ENCODE measurements at places on chromosomes 5 and 9. TPM values are rescaled to one million over a fixed set of nuclear protein-coding genes. Genes with fewer than 3 reads are reported as not detected.
A peak's percentile ranks its signal among the peaks of the same experiment; 100 is the strongest.

- no peak for DNase-seq
Measured at GRCh38 chr5:134521841-134522240, 3.6 kb upstream of the JADE2 start.

- no peak for DNase-seq
Measured at GRCh38 chr9:129775448-129775798, 22.6 kb upstream of the PTGES start.

DNA sequence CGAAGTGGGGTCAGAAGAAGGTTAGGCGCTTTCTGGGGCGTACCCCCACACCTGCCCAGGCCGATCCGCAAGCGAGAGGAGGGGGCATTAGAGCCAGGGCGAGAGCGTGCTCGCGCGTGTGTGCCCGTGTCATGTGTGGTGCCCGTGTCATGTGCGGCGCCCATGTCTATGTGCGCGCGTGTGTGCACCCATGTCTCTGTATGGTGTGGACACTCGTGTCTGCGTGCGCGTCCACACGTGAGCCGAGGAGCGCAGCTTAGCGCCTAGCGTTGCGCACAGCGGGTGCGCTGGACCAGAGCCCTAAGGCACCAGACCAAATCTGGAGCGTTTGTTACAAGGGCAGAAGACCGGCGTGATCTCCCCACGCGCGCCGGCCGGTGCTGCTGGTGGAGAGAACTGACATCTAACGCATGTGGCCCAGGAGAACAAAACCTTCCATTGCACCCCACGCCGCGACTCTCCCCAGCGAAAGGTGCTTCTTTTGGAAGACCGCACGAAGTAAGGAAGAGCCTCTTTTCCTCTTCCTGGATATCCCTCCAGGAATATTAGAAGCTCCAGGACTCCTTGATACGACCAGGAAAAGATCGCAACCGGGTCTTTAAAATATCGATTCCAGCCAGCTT lies 644 bp downstream of the NIM1K start:
- DNase-seq: peak; percentile 34

GRCh38 chr9:131781069-131781468 lies 41.2 kb upstream of the RAPGEF1 start:
- DNase-seq: no peak

- no peak for DNase-seq
Measured at GRCh38 chr5:61788548-61788947, 456.5 kb downstream of the ZSWIM6 start.

DNA sequence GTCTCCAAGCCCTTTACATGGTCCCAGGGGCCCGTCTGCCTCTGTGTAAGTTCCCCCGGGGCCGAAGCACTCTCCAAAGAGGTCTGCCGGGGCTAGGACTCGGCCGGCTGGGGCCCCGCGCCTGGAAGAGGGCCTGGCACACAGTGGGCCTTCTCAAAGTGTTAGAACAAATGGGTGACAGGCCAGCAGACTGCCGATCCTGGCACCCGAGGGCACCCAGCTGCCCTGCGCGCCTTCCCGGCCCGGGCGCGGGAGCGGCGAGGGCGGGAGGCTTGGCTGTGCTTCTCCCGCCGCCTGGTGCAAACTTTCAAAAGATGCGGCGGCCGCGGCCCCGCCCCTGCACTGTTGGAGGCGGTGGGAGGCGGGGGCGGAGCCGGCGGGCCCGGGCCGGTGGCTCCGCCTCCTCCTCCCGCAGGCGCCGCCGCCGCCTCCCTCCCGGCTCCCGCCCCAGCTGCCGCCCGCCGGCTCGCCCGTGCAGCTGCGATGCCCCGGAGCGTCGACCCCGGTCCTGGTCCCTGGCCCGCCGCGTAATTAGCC lies at the start of gene NEURL1B:
Gene NEURL1B, plus strand, starts transcription at position 442 of the 537 bp plus-strand sequence. CDS start 144 bp downstream, outside the sequence.
- peak; percentile 71 for DNase-seq

DNA sequence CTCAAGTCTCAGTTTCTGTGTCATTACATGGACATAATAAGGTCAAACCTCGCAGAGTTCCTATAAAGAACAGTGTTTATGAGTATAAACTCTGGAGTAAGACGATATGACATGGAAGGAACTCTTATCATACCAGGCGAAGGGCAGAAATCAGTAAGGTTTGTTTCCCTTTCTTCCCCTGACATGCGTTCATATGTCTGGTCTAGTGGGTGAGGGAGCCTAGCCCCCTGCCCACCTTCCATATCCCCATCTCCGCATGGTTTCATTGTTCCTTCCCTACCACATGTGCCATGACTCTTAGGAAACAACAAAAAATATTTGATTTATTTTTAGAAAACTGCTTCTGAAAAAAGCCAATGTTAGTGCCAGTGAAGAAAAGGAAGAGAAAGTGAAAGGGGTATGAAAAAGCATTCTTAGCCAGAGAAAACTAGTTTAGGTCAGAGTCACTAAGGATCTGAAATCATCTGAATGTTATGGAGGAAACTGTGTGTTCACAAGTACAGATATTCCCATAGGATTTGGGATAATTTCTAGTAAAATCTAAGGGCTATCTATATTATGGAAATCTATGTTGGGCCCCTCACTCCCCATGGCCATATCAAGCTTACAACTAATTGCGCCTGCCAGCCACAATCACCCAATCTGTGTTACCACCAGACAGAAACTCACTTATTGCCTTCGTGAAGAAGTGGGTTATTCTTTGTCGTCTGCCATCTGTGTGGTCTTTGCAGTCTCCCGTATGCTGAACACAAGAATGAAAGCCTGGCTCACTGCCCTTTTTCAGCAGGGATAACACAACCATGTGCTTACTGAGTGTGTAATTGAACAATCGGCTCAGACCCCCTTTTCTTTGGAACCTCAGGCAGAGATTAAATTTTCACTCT lies 19.9 kb upstream of the HMHB1 start:
- DNase-seq: no peak

The ZDHHC11B gene
- total RNA-seq: not detected
